Heart right ventricle (tissue), 16 donors: ENCODE measurements at places on chromosomes 2 and 18. TPM values are rescaled to one million over a fixed set of nuclear protein-coding genes. Genes with fewer than 3 reads are reported as not detected.

ZNF892 gene
- polyA plus RNA-seq: 1.3 TPM

VIT gene
- 2.7 TPM for polyA plus RNA-seq

MEIS1 gene
- polyA plus RNA-seq: 44.9 TPM

CHMP3 gene
- 31.3 TPM for polyA plus RNA-seq

CD207 gene
- polyA plus RNA-seq: 0.80 TPM

UGT1A4 gene
- polyA plus RNA-seq: not detected

IL36G gene
- not detected for polyA plus RNA-seq

ANKRD62 gene
- not detected for polyA plus RNA-seq

RUFY4 gene
- polyA plus RNA-seq: not detected

DCDC2C gene
- not detected for polyA plus RNA-seq

SCYGR1 gene
- not detected for polyA plus RNA-seq

PIGN gene
- polyA plus RNA-seq: 5.6 TPM
